GM13977 (cell line): ENCODE measurements at places on chromosomes 4 and X.
A peak's percentile ranks its signal among the peaks of the same experiment; 100 is the strongest.

- DNase-seq: no peak
Observed at GRCh38 chrX:41857670-41858069, 65.7 kb downstream of the CASK start.

- DNase-seq: no peak
Observed at GRCh38 chr4:23040539-23040938, 347.8 kb downstream of the GBA3 start.

DNA sequence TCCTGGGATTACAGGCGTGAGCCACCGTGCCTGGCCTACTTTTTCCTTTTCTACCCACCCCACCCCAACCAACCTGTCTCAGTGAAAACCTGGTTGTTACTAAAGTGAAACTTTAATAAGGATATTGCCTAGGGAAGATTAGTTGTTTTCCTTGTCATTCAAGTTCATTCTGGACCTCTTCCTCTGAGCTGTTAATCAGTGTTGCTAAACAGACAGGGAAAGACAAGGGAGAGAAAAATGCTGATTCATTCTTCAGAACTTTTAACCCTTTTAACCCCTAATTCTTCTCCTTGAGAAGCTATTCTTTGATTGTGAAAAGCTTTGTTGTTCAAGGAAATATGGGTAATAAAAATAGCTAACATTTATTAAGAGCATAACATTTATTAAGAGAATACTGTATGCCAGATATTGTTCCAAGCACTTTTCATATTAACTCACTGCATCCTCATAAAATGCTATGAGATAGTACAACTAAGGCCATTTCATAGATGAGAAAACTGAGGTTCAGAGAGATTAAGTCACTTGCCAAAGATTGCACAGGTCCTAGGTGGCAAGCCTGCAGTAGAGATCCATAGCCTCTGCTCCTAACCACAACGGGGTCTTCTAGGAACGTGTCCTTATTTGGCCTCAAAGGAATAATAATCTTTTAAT is 34.8 kb downstream of the OSTC start:
- DNase-seq: no peak

GRCh38 chrX:41189156-41189555 is 103.9 kb downstream of the USP9X start:
- no peak for DNase-seq

GRCh38 chr4:8167291-8167690 is 8.7 kb upstream of the ABLIM2 start:
- no peak for DNase-seq

- DNase-seq: no peak
Observed at GRCh38 chr4:36168127-36168878, 76.0 kb downstream of the ARAP2 start.

- no peak for DNase-seq
Observed at GRCh38 chr4:59243038-59243437, 1957.1 kb upstream of the ADGRL3 start.

- no peak for DNase-seq
Observed at GRCh38 chrX:57900975-57901374, 9.3 kb downstream of the ZXDA start.

DNA sequence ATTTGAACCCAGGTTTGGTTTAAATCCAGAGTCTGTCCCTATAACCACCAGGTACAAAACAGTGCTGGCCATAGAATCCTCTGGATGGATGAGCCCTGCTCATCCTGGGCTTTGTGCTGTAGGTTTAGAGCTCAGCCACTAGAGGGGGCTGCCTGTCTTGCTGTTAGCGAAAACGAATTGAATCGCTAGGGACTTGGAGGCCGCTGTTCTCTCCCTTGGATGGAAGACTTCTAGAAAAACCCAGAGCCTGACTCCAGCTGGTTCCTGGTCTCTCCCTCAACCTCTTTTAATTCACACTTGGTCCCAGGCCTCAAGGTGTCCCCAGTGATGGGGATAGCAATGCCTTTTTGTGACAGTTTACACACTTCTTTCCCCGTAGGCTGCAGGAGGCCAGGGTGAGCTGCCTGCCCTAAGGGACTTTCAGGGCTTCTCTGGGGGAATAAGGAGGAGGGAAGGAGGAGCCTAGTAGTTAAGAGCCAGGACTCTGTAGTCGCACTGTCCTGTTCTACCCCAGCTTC is 8.7 kb downstream of the RIPPLY1 start:
- peak; percentile 34 for DNase-seq

DNA sequence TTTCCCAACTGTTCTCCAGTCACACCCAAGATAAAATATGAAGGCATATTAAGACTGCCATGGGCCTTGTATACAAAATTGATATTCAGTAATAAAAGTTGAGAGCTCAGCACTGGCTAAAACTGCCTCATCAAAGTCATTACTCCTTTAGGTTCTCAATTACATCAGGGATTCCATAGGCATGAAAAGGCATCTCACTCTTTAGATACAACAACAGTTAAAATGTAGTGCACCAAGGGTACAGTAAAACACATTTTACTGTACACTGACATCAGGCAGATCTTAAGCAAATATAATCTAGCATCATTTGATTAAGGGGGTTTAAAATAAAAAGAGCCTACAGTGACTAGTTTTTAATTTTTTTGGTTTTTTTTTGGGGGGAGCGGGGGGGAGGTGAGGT is 107.7 kb downstream of the PPP3CA start:
- no peak for DNase-seq

GRCh38 chrX:78931814-78932213 is 13.4 kb upstream of the P2RY10 start:
- no peak for DNase-seq

DNA sequence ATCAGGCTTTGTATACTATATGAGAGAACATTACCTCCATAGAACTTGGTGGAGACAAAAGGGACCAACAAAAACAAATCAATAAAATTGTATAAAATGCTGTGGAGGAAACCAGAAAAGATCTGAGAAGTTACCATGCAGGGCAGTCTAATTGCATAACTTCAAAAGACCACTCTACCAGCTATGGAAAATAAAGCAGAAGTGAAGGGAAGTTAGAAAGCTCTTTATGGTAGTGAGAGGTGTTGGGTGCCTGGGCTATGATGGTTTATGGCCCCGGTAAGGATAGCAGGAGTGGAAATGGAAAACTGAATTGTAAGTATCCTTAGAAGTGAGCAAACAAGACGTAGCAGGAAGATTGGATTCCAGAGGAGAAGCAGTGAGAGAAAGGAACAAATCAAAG is 3.1 kb downstream of the TMEM184C start:
- no peak for DNase-seq
